Suppressor macrophage treated with lipopolysaccharide for 4 hours (primary cell): ENCODE measurements at places on chromosomes 6 and 20.
A peak's percentile ranks its signal among the peaks of the same experiment; 100 is the strongest.

- no peak for DNase-seq
These were observed 77.0 kb downstream of the JPH2 start for GRCh38 chr20:44109951-44110361.

- DNase-seq: no peak
These were observed 64.2 kb upstream of the MYLIP start for GRCh38 chr6:16064671-16065072.

DNA sequence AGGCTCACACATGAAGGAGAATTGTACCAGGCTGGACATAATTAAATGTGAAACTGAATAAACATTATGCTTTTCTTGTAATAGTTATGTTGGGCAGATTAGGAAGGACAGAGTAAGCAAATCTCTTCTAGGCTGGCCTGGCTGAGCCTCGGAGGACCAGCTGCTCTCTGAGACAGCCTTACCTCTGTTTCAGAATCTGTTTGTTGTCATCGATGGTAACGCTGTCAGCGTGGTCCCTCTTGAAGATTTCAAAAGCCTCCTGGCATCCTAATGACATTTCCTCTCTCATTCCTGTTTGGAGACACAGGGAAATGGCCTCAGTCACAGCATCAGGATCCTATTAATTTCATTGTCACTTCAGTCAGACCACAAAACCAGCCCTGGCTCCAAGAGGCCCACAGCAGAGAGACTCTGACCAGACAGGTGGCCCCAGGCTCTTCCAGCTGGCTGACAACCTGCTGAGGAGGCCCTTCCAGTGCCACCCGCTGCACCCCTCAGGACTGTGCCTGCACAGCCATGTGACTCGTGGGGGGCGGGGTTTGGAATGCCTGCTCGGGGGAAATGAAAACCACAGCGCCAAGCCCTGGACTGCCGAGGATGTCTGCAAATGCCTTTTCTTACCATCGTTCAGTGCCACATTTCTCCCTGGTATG, 108.5 kb upstream of the KCNK16 start:
- no peak for DNase-seq

GRCh38 chr6:139324301-139324555, 32.4 kb upstream of the TXLNB start:
- DNase-seq: no peak

- no peak for DNase-seq
These were observed 1.5 kb upstream of the SLC2A4RG start for GRCh38 chr20:63737945-63738686.

GRCh38 chr6:37059344-37060194, 54.1 kb downstream of the FGD2 start:
- peak; percentile 87 for DNase-seq

DNA sequence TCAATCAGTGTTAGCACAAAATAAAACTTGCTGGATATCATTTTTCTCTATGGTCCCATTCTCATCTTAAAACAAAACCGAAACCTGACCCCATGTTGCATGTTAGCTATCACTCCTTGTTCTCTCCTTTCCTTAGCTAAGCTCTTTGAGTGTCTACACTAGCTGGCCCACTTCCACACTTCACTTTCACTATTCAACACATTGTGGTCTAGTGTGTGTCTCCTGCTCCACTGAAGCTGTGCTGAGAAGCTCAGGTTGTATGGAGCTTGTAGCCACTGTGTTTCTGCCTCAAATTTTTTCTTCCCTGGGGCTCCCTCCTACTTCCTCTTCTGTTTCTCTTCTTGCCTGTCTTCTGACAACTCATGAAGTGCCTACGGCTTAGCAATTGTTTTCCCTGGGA, 223.0 kb downstream of the NKAIN2 start:
- DNase-seq: no peak

DNA sequence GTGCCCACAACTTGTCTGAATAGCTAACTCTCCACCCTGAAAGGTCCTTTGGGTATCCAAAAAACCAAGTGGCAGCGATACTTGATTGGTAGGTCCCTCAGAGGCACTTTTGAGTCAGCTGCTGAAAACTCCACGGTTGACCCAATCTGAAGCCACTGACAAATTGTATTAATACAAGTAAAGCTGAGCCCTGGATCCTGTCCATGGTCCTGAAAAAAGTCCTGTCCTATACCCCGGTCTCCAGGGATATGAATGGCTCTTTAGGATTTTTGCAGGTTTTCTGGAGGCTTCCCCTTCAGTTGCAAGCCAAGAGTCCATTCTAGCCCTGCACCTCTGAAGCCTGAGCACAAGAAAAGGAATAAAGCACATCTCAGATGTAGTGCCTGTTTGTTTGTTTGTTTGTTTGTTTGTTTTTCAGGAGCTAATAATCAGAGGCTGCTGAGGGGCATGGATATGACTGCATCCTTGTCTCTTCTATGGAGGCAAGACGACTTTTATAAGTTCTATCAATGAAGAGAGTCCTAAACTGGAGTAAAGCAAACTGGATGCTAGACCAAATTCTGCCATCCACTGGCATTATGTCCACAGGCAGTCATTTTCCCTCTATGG, 1.7 kb upstream of the SLC12A5 start:
- DNase-seq: peak; percentile 72

DNA sequence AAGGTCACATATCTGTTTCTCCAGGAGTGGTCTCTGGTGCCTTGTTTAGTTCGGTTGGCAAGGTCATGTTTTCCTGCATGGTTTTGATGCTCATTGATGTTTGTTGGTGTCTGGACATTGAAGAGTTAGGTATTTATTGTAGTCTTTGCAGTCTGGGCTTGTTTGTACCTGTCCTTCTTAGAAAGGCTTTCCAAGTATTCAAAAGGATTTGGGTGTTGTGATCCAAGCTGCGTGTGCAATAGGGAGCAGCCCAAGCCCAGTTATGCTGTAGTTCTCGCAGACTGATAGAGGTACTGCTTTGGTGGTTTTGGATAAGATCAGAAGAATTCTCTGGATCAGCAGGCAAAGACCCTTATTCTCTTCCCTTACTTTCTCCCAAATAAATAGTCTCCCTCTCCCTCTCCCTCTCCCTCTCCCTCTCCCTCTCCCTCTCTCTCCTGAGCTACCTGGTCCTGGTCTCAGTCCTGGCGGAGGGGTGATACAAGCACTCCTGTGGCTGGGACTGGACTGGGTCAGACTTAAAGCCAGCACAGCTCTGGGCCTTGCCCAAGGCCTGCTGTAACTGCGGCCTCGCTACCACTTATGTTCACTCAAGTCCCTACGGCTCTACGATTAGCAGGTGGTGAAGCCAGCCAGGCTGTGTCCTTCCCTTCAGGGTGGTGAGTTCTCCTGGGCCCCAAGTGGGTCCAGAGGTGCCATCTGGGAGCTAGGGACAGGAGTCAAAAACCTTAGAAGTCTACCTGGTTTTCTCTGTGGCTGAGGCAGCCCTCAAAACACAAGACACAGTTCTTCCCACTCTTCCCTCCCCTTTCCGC, 27.3 kb upstream of the GRM4 start:
- DNase-seq: no peak

DNA sequence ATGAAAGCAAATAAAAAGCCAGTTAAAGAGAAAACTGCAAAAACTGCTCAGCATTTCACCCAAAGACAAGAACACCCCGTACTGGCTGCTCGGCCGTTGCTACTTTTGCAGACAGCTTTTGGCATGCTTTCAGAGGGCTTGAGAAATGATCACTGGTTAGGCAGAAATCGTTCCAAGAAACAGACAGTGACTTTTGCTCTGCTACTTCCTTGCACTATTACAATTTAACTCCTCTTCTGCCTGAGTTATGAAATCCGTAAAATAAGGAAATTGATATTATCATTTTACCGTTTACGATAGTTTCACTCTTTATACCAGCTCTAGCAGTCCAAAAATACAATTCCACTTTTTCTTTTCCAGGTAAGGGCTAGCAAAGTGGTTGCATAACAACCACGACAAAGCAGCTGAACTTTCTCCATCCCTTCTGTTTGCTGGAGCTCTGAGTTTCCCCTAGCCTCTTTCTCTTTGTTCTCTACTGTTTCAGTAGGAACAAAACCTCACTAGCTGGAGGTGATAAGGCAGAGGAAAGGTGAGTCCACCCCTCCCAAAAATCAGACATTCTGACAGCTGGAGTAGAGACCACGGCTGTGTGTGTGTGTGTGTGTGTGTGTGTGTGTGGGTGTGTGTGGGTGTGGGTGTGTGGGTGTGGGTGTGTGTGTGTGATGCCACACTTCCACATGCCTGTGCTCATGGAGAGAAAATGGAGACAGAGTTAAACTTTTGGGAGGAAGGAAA, 191.8 kb upstream of the RREB1 start:
- peak; percentile 53 for DNase-seq

GRCh38 chr20:62710886-62711702, 2.5 kb downstream of the NTSR1 start:
- DNase-seq: peak; percentile 72

- DNase-seq: no peak
These were observed 40.0 kb upstream of the GCNT2 start for GRCh38 chr6:10481101-10481500.

DNA sequence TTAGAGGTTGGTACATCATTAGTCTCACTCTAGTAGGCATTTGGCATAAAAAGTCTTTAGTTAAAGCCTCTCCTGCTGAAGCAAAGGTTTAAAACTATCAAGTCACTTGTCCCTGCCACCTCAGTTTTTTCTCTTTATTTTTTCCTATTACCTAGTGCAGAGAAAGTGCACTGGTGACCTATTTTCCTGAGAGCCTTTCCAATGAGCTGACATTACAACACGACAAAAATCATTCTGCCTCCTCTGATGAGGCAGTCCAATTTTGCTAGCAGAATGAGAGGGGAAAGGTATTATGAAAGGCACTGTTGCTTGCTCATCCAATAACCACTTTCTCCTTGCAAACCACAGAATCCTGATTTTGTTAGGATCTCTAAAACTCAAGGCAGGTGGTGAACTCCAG, 73.3 kb upstream of the SGK1 start:
- no peak for DNase-seq

DNA sequence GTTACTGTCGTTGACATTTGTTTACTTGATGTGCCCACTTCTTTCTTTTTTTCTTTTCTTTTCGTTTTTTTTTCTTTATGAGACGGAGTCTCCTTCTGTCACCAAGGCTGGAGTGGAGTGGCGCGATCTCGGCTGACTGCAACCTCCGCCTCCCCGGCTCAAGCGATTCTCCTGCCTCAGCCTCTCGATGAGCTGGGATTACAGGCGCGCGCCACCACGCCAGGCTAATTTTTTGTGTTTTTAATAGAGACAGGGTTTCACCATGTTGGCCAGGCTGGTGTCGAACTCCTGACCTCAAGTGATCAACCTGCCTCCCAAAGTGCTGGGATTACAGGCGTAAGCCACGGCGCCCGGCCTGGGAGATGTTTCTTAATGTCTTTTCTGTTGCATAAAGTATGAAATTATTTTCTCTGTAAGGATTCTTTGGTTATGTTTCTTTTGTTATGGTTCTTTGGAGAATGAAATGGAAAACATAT, 33.3 kb upstream of the PRSS16 start:
- no peak for DNase-seq

- DNase-seq: no peak
These were observed 200.5 kb downstream of the PLCB4 start for GRCh38 chr20:9269280-9269971.

DNA sequence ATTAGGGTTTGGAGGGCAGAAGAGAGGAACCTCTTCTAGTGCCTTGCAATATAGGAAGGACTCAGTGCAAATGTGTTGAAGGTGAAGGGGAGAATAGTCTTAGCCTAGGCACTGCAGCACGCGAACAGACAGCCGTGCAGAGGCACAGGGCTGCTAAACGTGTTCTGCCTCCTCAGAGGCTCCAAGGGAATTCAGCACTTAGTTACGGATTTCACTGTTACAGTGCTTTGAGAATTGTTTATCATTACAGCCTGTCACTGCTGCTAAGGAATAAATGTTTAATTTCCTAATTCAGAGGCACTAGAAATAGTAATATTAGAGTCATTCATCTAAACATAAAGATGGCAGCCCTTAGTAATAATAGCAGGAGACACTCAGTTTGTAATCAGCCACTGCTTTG, 116.4 kb upstream of the SLC22A16 start:
- DNase-seq: no peak

DNA sequence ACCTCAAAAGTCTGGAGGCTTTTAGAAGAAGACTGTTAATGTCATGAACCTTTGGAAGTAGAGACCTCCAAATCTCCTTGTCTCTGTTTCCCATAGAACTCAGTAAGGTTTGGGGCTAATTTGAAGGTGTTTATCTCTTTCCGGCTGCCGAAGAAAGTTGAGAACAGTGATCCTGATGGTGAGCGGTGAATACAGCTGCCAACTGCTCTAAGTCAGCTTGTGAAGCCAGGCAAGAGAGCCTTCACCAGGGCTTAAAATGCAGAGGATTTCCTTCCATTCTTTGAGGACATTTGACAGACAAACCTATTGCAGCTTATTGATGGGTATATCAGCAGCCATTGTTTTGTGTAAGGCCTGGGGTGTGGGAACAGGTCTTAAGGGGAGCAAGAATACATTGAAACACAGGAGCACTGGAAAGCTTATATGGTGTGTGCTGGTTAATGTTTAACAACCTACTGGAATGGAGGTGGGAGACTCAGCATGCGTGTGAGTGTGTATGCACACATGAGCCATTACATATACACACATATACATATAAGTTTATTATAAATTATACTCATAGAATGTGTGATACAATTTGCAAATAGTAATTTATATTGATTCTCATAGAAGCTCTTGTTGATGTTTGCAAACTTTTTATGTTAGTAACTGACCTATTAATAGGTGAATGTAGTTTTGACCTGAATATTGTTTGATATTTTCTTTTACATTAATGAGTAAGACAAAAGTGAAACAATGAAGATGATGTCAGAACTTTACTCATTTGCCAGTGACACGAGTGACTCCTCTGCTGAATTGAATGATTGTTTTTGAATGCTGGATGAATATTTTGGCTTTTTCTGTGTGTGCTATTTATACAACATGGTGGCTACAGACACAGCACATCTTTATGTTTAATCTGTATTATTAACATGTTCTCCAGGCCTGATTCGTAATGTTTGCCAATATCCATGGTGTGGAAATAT, 18.1 kb downstream of the PLEKHG1 start:
- no peak for DNase-seq

DNA sequence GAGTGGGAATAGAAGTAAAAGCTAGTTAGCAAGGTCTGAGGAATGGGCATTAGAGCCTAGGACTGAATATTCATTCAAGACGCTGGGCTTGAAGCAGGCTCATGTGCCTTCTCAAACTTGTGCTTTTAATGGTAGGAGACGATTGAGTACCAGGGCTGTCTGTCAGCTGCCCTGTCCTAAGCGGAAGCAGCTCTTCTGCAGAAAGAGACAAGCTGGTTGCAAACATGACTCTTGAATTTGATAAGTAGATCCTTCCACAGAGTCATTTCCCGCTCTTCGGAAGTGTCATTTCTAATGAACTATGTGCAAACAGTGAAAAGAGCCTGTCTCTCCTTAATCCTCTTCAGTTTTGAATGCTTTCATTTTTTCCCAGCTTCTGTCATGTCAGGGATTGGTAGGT, 176.4 kb downstream of the TFAP2B start:
- DNase-seq: no peak

DNA sequence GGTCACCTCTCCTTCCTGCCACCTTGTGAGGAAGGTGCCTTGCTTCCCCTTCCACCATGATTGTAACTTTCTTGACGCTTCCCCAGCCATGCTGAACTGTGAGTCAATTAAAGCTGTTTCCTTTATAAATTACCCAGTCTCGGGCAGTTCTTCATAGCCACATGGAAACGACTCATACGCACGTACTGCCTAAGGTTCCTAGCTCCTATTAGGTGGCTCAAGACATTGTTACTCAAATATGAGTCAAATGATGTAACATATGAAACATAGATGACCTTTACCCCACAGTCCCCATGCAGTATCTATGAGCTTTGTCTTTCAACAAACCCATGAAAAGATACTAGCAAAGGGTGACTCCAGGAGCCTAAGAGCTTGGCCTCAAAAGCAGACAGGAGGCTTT, 98.3 kb downstream of the SIM1 start:
- DNase-seq: peak; percentile 56

GRCh38 chr6:137849181-137849980, 17.7 kb upstream of the TNFAIP3 start:
- DNase-seq: peak; percentile 79
